Cardiac atrium fibroblast (primary cell): ENCODE measurements at places on chromosomes 16 and 17. TPM values are rescaled to one million over a fixed set of nuclear protein-coding genes. Genes with fewer than 3 reads are reported as not detected.

Gene GJC1
- total RNA-seq, result 4.7 and 5.3 TPM in 2 replicates

Gene PRAC2
- not detected in 2 replicates for total RNA-seq

Gene RND2
- 0.49 TPM in 1 of 2 replicates, not detected in the other for total RNA-seq

Gene INCA1
- total RNA-seq, result 0.54 TPM in 1 of 2 replicates, not detected in the other

Gene CARD14
- not detected in 2 replicates for total RNA-seq

Gene ABCA10
- total RNA-seq, result 0.32 TPM in 1 of 2 replicates, not detected in the other

Gene C16orf89
- 1.5 and 5.1 TPM in 2 replicates for total RNA-seq

Gene CD19
- 1.3 TPM in 1 of 2 replicates, not detected in the other for total RNA-seq

Gene PYDC1
- total RNA-seq, result not detected in 2 replicates

Gene TACO1
- total RNA-seq, result 11.0 and 13.0 TPM in 2 replicates

Gene SCGB1C2
- total RNA-seq, result not detected in 2 replicates

Gene CCL17
- total RNA-seq, result not detected in 2 replicates

Gene TK1
- 46.7 and 50.5 TPM in 2 replicates for total RNA-seq

Gene GP2
- total RNA-seq, result not detected in 2 replicates

Gene NDUFAF8
- total RNA-seq, result 13.0 and 16.8 TPM in 2 replicates

Gene ASB16
- total RNA-seq, result not detected in 2 replicates

Gene ABCC12
- not detected in 2 replicates for total RNA-seq

Gene GOSR2
- total RNA-seq, result 30.3 and 47.3 TPM in 2 replicates

Gene GNAO1
- total RNA-seq, result not detected in 2 replicates

Gene TOM1L1
- 25.6 and 26.1 TPM in 2 replicates for total RNA-seq

Gene KRTAP9-4
- total RNA-seq, result not detected in 2 replicates

Gene RAMP2
- 0.65 and 1.4 TPM in 2 replicates for total RNA-seq

Gene B3GNT9
- 44.9 and 54.3 TPM in 2 replicates for total RNA-seq

Gene CCDC57
- total RNA-seq, result 6.5 and 9.4 TPM in 2 replicates

Gene CNGB1
- total RNA-seq, result not detected in 2 replicates

Gene TNK1
- total RNA-seq, result under 0.01 and 0.18 TPM in 2 replicates

Gene TAF1C
- 15.6 and 25.5 TPM in 2 replicates for total RNA-seq
